ENCODE measurements at places on chromosomes 7 and 10.

DNA sequence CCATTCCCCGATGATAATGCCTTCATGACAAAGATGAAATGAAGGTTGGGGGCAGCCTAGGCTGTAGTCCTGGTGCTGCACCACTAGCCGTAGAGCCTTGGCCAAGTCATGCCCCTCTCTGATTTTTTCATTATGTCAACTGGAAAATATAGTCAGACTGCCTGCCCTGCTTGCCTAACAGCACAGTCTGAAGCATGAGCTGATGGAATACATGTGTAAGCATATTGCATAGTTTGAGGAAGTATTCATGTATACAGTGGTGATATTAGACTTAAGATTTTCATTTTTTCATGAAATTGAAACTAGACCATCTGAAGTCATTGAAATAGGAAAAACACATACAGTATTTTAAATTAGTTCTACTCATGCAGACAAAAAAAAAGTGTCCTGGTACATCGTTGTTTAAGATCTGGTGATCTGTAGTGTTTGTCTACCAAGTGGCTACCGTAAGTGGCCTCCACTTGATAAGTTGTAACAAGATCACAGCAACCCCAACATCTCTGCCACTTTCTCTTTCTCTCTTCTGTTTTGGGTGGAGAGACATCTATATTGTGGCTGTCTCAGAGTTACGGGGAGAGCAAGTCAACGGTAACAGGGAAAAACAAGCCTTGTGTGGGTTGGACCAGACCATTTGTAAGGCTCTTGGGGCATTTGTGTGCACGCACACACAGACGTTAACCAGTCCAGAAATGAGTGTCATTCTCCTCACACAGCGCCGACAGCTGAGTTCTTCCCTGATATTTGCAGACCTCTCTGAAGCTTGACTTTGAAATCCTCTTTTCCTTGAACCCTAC, 716.6 kb upstream of the GALNT17 start:
- no peak for DNase-seq

DNA sequence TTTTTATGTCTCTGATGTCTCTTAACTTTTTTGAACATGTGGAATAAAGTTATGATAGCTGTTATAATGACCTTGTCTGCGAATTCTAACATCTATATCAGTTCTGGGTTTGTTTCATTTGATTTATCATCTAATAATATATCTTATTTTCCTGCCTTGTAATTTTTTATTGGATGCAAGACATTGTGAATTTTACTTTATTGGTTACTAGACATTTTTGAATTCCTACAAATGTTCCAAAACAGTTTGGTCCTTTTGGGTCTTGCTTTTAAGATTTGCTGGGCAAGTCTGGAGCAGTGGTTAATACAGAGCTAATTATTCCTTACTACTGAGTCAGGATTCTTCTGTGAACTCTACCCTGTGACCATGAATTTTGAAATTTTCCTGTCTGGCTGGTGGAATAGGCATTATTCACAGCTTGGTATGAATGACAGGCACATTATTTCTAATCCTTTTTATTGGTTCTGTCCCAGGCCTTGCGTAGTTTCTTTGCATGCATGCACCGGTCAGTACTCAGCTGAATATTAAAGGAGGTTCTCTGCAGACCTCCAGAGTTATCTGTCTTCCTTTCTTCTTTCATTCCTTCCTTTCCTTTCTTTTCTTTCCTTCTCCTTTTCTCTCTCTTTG, 9.0 kb downstream of the CUTC start:
- DNase-seq, result no peak

DNA sequence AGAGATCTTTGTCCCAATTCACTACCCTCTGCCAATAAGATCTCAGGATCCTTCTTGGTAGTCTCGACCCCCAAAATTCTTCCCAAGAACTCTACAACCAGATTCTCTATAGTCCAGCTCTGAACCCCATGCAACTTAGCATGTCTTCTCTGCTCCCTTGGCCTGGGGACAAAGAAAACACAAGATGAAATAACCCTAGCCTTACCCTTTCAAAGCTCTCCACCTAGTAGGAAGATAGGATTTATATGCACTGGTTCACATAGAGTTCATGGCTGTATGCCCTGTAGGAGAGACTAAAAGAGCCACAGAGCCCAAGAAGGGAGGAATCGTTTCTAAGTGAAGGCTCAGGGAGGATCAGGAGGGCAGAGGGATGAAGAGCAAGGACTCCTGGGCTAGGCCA, 96.1 kb downstream of the PPP1R3C start:
- DNase-seq, result no peak

DNA sequence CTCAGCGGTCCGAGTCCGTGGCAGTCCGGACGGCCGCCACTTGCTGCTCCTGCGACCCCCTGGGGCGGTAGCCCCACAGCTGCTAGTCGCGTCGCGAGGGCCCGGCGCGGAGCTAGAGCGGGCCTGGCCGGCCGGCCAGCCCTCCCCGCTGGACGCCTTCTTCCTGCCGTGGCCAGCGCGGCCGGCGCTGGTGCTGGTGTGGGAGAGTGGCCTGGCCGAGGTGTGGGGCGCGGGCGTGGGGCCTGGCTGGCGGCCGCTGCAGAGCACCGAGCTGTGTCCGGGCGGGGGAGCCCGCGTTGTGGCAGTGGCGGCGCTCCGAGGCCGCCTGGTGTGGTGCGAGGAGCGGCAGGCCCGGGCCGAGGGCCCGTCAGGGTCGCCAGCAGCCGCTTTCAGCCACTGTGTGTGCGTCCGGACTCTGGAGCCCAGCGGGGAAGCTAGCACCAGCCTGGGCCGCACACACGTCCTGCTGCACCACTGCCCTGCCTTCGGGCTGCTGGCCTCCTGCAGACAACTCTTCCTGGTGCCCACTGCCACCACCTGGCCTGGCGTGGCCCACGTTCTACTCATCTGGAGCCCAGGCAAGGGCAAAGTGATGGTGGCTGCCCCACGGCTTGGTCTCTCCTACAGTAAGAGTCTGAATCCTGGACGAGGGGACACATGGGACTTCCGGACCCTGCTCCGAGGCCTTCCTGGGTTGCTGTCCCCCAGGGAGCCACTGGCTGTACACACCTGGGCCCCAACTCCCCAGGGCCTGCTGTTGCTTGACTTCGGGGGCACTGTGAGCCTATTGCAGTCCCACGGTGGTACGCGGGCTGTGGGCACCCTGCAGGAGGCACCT, 631 bp downstream of the HPS6 start:
- DNase-seq, result no peak

DNA sequence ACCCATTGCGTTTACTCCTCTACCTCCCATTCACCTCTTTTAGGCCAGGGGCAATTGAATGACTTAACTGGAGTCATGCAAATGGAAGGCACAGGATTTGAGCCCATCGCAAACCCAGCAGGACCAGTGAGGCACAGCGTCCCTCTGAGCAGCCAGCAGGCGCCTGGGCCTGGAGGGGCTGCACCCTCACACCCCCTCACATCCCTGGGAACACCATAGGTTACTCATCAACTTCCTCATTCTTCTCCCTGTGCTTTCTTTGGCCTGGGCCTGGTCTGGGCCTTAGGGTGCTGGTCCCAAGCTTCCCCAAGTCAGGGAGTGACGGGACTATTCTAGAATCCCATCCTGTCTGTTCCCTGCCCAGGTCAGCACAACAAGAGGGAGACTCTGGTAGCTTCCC, 169.4 kb upstream of the EEPD1 start:
- DNase-seq, result no peak

GRCh38 chr10:100739517-100740368, 5.6 kb upstream of the PAX2 start:
- no peak for DNase-seq

GRCh38 chr7:128307061-128307460, 36.6 kb downstream of the RBM28 start:
- DNase-seq, result no peak

GRCh38 chr10:88045096-88045495, 181.7 kb downstream of the PTEN start:
- DNase-seq, result no peak

- DNase-seq, result no peak
These were observed 77.2 kb downstream of the COL13A1 start for GRCh38 chr10:69878951-69879350.

GRCh38 chr7:87199241-87199640, 20.3 kb downstream of the TMEM243 start:
- DNase-seq, result no peak

GRCh38 chr7:46288861-46289260, 367.8 kb upstream of the IGFBP3 start:
- DNase-seq, result no peak

GRCh38 chr7:80902716-80903308, 16.0 kb downstream of the SEMA3C start:
- DNase-seq, result no peak

- DNase-seq, result no peak
These were observed 39.9 kb upstream of the TMEM229A start for GRCh38 chr7:124072603-124073309.

GRCh38 chr10:124459395-124459794, 2.2 kb upstream of the LHPP start:
- no peak for DNase-seq

DNA sequence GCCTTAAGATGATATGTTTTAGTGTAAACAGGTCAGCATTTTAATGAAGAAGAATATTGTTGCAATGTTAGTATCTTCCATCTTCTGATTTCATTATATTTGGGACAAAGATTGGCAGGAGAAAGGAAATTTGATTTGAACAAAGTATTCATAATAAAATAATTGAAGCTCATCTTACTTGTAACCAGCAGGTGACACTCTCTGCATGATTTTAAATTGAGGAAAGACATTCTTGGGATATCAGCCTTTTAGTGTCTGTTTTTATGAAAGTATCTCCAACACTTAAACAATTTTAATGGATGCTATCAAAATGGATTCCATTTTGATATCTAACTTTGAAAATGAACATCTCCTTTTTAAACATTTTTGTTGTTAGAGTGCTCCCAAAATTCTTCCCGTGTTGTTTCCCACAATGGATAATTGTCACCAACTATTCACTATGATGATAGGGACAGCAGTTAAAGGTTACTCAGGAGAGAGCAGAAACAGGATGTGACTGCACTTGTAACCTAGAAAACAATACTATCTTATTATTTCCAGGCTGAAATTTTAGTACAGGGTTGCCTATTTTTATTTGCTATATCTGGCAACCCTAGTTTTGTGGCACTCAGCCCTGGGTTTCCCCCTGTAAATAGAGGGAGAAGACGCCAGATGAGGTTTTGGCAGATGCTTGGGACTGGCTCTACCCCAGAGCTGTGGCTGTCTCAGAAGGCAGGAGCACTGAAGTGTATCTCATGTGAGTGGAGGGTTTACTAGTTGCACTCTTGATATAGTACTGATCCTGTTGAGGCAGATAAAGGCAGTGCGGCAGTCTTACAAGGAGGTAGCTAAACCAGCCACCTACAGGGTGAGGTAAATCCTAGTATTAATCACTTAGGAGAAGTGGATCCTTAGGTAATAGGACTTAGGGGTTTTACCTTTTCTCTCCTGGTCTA, 31.0 kb upstream of the ABCB4 start:
- no peak for DNase-seq
